ENCODE measurements at places on chromosomes 12 and 14. TPM values are rescaled to one million over a fixed set of nuclear protein-coding genes. Genes with fewer than 3 reads are reported as not detected.

The SDSL gene
- 4.9 TPM for total RNA-seq

The LRTM2 gene
- total RNA-seq, result not detected

The TSPAN19 gene
- total RNA-seq, result not detected

The LHX5 gene
- total RNA-seq, result not detected

The STAT2 gene
- total RNA-seq, result 229 TPM
